ENCODE measurements at places on chromosomes 7 and 10. TPM values are rescaled to one million over a fixed set of nuclear protein-coding genes. Genes with fewer than 3 reads are reported as not detected.

The CREB3L2 gene
- total RNA-seq, result 18.7 TPM

The PLAC9 gene
- total RNA-seq, result 4.7 TPM

The SPDYE6 gene
- total RNA-seq, result not detected

The CLEC5A gene
- not detected for total RNA-seq

The CCDC146 gene
- 0.66 TPM for total RNA-seq

The ABCC2 gene
- 0.24 TPM for total RNA-seq

The SLIT1 gene
- 0.04 TPM for total RNA-seq

The GPR141 gene
- not detected for total RNA-seq

The AKR1C4 gene
- not detected for total RNA-seq

The CYP2C9 gene
- total RNA-seq, result not detected

The MKX gene
- total RNA-seq, result 2.2 TPM

The TUBB8 gene
- total RNA-seq, result not detected

The CPXM2 gene
- total RNA-seq, result not detected

The ALOX5 gene
- total RNA-seq, result not detected

The BLNK gene
- total RNA-seq, result not detected

The HOXA10 gene
- 16.2 TPM for total RNA-seq

The TYW1B gene
- 7.2 TPM for total RNA-seq

The DAGLB gene
- 16.9 TPM for total RNA-seq

The LRRC17 gene
- total RNA-seq, result 71.2 TPM

The LDB3 gene
- 0.53 TPM for total RNA-seq

The LIPN gene
- not detected for total RNA-seq

The CH25H gene
- total RNA-seq, result not detected

The KBTBD2 gene
- 50.7 TPM for total RNA-seq

The GNG11 gene
- total RNA-seq, result 12.5 TPM

The TRIM8 gene
- 66.6 TPM for total RNA-seq

The AGBL3 gene
- total RNA-seq, result 0.96 TPM

The FAM13C gene
- 1.1 TPM for total RNA-seq

The CALHM3 gene
- not detected for total RNA-seq

The GLUD1 gene
- total RNA-seq, result 155 TPM
